ENCODE measurements at places on chromosomes 6 and 20. TPM values are rescaled to one million over a fixed set of nuclear protein-coding genes. Genes with fewer than 3 reads are reported as not detected.
A peak's percentile ranks its signal among the peaks of the same experiment; 100 is the strongest.

DNA sequence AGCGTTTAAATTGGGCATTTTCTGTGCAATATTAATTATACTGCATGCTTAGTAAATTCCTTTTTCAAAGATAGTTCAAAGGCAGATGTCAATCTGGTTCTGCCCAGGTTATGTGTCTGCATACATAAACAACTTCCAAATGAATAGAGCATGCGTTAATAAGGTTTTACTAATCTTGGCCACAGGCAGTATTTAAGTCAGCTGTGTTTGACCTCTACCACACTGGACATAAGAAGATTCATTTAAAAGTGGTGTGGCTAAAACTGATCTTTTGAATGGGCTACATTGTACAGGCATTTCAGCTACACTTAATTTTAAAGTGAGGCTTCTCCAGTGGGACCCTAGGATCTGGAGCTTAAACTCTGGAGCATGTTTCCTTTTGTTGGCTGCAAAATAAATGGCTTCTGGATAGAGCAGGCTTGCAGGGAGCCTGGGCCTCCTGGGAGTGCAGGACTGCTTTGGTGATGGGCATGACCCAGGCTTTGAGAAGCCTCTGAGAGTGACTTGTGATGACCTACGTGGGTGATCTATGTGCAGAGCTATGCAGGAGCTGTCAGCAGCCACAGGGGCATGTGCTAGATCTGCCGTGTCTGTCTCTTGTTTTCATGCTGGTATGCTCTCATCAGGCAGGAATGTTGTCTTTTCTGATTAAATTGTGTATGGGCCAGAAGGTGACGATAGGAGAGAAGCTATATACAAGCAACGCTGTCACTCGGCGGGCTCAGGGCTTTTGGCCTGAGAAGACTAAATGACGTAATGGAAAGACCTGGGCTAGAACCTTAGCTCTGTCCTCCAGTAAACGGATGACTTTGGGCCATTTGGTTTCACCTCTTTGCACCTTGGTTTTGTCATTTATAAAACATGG, 331.2 kb downstream of the QKI start:
- H3K27ac ChIP-seq = no peak overlapping the region
- H3K36me3 ChIP-seq = no peaks in the 10 kb centered on the region
- H3K4me3 ChIP-seq = no peak overlapping the region
- H3K27me3 ChIP-seq = no peaks in the 10 kb centered on the region

DNA sequence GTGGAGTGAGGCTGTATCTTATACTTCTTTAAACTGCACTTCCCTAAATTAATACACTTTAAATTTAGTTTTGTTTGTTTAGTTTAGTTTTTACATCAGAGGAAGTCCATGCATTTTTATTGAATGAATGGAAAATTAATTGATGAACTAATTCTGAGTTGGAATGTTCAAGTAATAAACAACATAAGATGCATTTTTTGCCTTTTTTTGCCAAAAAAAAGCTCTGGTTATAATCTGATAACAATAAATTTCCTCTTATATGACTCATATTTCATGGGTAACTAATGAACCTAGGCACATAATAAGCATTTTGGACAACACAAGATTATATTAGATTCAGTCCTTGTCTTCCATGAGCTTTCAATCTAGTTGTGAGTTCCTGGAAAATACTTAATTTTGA, 323.1 kb downstream of the CENPW start:
- DNase-seq = no peak
- peaks cover 72% of the 10 kb centered on the region for H3K4me1 ChIP-seq
- H3K27me3 ChIP-seq = no peaks in the 10 kb centered on the region
- no peaks in the 10 kb centered on the region for H3K36me3 ChIP-seq
- peak overlapping the region; percentile 73 for H3K27ac ChIP-seq

DNA sequence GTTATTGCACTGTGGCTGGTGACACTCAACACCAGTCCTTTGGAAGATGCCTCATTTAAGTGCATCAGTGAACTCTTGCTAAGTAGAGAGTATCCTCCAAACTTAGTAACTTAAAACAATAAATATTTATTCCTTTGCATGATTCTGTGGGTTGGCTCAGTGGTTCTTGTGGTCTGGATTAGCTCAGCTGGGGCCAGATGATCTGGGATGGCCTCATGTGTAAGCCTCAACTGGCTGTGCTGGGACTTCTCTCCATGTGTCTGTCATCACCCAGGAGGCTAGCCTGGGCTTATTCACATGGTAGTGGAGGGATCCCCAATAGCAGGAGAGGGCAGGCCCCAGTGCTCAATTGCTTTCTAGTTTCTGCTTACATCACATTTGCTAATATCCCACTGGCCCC, 8.3 kb downstream of the LRRN4 start:
- DNase-seq = no peak
- no peaks in the 10 kb centered on the region for H3K4me1 ChIP-seq
- H3K36me3 ChIP-seq = peaks cover 21% of the 10 kb centered on the region
- no peak overlapping the region for H3K4me3 ChIP-seq

CDH26 gene
- total RNA-seq = 0.83 TPM
